Stimulated activated CD8-positive, alpha-beta memory T cell treated with anti-CD3 and anti-CD28 coated beads, Interleukin-12 subunit alpha, Interleukin-12 subunit beta, amount 100 ng/mL, for 1 hour (primary cell): ENCODE measurements at places on chromosomes 3 and 15.

DNA sequence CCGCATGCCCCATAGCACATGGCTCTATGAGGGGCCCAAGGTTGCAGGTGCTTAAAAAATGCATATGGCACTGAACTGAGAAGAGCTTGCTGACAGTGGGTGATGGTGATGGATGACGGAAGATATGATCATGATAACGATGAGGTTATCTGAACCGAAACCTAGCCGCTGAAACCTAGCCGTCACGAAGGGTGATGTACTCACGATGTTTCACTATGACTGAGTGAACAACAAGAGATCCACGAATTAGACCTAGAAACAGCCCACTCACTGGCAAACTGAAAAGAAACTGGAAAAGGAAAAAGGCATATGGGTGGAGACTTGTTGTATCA lies 57.6 kb upstream of the BCL6 start:
- peak; percentile 23 for DNase-seq

DNA sequence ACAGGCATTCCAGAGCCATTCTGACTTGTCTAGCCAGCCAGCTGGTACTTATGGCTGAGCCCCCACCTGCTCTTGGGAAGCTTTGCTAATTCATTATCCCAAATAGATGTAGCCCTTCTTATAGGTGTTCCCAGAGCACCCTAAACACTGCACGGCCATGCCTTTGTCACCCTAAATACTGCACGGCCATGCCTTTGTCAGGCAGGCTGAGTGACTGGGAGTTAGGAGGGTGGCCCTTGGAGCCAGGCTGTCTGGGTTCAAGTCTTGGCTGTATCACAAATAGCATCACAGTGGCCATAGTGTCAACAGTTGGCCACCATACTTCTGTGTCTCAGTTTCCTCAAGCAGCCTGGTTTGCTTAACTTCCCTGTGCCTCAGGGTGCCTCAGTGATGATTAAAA lies 292.3 kb downstream of the ADAMTS17 start:
- DNase-seq = no peak

GRCh38 chr15:33526532-33526931 lies 215.8 kb downstream of the RYR3 start:
- no peak for DNase-seq

GRCh38 chr15:35933531-35933930 lies 387.6 kb upstream of the DPH6 start:
- DNase-seq = no peak

DNA sequence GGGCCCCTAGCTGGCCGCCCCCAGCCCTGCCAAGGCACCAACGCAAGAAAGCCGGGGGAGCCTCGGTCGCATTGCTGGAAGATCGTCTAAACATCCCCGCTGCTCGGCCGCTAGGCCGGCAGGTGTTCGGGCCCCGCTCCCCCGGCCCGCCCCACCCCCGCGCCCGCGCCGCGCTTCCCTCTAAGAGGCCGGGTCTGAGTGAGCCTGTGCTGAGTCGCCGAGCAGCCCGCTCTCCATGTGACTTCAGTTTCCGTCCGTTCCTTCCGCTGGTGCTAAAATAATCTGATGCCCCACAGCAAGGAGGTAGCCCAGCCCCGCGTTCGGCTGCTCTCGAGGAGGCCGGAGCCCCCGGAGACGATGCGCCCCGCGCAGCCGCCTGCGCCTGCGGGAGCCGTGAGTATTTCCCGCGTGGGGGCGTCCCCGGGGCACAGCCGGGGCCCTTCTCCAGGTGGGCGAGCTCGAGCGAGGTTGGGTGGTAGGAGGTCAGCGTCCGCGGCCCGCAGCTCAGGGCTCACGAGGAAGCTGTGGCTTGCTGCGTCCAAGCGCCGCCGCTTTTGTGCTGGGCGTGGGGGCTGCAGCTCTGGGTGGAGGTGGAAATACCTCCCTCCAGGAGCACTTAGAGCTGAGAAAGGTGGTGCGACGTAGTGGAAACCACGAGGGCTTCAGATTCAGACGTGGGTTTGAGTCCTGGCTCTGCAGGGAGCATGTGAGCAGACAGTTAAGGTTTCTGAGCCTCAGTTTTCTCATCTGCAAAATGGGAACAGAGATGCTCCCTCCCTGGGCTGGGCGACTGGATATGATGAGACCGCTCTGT lies at the start of gene NRROS:
NRROS (plus strand) TSS at position 212 of the 814 bp plus-strand sequence. CDS start 14,846 bp downstream, outside the sequence.
- DNase-seq = peak; percentile 49

GRCh38 chr3:178223876-178224275 lies 312.4 kb upstream of the KCNMB2 start:
- DNase-seq = no peak

DNA sequence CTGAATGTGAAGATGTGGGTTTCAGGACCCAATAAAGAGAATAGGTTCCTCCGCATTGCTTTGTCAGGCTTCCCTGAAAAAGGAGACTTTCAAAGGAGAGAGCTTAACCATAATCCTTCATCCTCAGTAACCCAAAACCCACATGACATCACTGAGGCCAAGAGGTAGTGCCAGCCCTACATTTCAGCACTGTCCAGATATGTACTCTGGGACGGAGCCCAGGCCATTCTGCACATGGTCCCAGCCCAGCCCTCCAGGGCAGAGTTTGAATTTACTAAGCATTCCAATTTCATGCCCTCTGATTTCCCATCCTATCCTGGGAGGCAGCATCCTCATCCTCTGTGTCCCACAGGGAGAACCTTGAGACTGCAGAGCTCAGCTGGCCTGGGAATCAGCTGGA lies 210.5 kb downstream of the GABRB3 start:
- no peak for DNase-seq

- no peak for DNase-seq
Measured at GRCh38 chr3:46640927-46641326, 28.6 kb downstream of the FAM240A start.

- no peak for DNase-seq
Measured at GRCh38 chr3:53726643-53727042, 119.6 kb downstream of the CHDH start.

DNA sequence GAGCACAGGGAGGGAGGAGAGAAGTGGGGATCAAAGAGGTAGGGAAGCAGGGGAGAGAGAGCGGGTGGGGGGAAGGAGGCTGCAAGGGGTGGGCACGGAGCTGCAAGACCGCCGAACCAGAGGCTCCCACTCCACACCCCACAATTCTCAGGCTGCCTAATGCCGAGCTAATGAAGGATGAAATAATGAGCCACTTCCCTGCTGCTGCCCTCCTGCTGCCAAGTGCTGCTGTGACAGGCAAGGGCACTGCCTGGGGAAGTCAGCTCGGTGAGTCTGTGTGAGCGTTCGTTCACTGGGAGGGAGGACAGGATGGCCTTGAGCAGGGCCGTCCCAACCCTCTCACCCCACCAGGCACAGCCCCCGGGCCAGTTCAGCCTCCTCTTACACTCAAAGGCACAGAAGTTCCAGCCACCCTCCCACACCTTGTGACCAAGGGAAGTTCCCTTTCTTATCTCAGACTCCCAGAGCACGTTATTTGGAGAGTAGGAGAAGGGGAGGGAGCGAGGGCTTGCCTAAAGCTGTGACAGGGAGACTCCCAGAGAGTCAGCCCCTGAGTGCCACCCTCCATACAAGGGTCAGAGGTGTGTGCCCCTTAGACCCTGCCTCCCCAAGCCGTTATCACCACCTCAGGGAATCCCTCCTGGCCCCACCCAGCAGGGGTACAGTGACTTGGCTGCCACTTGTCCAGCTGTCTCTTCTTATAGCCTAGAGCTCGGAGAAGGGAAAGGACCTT lies 12.4 kb downstream of the GLYCTK start:
- no peak for DNase-seq

DNA sequence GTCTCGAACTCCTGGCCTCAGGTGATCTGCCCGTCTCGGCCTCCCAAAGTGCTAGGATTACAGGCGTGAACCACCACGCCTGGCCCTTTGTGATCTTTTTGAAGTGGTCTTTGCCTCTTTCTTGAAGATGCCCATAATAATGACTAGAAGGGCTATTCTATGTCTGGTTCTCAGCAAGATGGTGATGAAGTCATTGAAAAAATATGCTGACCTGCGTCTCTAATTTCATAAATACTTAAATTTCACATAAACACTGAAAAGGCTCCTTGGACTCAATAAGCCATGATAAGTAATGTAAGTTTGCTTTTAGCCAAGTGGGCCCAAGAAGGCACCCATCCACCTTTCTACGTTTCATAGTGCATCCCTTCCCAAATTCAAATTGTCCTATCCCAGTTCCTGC lies 775 bp upstream of the MAPK6 start:
- no peak for DNase-seq

DNA sequence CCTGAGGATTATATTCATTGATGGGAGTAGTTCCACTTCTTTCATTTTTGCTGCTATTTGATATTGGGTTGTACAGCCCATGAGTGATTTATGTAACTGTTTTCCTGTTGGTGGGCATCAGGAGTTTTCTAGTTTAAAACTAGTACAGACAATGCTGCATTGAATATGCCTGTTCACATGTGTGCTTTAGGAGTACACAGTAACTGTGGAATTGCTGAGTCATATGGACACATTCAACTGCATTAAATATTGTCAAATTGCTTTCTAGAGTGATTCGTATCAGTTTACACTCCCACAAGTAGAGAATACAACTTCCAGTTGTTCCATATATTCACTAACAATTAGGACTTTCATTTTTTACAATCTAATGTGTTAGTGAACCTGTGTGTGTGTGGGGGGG lies 59.8 kb upstream of the THSD4 start:
- no peak for DNase-seq

GRCh38 chr15:89912145-89912673 lies 543 bp downstream of the ARPIN start:
- no peak for DNase-seq

- DNase-seq = no peak
Measured at GRCh38 chr3:60598671-60599070, 652.6 kb downstream of the FHIT start.

DNA sequence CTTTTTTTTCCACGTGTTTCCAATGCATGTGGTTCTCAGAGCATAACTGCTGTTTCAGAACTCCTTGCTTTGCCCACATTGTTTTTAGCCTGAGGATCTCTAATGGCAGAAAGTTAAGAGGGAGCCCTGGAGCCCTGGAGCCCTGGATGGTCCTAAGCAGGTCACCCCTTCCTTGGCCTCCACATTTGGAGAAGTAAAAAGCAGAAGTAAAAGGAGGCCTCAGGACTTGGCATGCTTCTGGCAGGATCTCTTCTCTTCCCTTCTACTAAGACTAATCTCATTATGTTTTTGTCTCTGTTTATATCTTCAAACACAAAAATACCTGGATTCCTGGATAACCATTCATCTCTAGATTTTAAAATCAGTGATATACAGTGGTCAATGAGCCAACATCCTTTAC lies 50.1 kb downstream of the P2RY1 start:
- DNase-seq = no peak

DNA sequence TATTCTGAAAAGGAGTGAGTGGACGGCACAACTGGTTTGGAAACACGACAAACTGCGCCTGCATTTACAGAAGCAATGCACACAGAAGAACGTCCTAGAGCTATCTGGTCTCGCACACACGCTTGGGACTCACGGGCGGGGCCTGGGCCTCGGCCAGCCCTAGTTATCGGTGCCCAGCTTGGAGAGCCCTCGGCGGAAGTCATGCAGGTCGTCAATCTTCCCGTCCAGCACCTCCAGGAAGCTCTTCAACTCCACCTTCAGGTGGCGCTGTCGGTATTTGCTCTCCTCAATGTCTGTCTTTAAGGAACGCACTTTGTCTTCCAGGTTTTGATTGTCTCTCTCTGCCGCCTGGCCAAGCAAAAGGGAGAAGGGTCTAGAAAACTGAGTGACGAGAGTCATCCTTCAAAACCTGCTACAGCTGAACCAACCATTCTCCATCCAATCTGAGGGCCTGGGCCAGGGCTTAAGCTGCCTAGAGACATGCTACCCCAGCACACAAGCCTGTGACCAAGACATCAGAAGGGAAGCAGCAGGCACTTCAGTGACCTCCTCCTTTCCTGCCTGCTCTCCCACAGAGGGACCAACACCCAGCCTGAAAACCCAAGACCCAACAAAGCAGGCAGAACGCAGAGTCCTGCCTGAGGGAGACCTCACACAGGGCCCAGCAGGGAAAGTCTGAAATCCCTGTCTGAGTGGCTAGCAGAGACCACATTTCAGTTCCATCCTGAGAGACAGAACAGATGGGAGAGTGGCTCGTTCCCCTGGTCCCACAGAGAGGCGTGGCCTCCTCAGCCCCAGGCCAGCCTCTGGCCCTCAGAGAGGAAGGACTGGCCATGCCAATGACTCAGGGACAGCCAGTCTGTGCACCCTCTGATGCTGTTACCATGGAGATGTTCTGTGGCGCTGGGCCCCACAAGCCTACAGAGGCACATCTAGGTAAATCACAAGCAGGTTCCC lies 40.4 kb downstream of the WHAMM start:
- DNase-seq = peak; percentile 15

- DNase-seq = no peak
Measured at GRCh38 chr15:89196994-89197393, 24.4 kb downstream of the RLBP1 start.

GRCh38 chr3:19940643-19941042 lies 6.3 kb upstream of the RAB5A start:
- no peak for DNase-seq

- DNase-seq = no peak
Measured at GRCh38 chr15:95944193-95944592, 386.3 kb upstream of the NR2F2 start.

DNA sequence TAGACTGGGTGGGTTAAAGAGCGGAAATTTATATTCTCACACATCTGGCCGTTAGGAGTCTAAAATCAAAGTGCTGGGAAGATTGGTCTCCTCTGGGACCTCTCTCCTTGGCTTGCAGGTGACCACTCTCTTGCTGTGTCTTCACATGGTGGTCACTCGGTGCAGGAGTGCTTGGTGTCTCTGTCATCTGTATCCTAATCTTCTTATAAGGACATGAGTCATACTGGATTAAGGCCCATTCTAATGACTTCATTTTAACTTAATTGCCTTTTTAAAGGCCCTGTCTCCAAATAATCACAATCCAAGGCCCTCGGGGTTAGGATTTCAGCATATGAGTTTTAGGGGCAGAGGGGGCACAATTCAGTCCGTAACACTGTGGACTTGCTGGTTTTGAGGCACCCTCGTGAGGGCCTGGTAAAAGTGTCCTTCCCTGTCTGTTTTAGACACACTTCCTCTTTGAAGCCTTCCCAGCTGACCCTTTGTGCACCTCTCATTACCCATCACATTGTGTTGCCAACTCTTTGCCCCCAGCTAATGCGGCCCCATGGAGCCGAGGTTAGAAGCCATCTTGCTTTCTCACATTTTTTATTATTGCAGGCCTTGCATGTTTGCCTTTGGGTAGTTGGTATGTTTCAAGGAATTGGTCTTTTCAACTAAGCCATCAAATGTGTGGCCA lies 3.2 kb downstream of the XYLB start:
- no peak for DNase-seq

DNA sequence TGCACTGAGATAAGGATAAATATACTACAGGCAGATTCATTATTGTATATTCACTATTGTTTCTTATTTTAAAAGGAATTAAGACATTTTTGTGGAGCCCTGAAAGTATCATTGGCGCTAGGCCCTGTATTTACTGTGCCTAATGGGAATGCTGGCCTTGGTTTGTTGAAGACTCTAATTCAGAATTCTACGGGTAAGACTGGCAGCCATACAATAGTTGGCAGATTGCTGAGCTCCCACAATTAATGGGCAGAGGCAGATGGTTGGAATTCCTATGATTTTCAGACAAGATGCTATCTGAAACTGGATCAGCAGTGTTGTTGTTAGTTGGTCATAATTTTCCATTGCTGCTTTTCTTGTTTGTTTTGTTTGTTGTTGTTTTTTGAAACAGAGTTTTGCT lies 14.7 kb downstream of the PGBD4 start:
- DNase-seq = no peak
